IMR-90 (cell line): ENCODE measurements at places on chromosomes 5 and 9. TPM values are rescaled to one million over a fixed set of nuclear protein-coding genes. Genes with fewer than 3 reads are reported as not detected.

DNA sequence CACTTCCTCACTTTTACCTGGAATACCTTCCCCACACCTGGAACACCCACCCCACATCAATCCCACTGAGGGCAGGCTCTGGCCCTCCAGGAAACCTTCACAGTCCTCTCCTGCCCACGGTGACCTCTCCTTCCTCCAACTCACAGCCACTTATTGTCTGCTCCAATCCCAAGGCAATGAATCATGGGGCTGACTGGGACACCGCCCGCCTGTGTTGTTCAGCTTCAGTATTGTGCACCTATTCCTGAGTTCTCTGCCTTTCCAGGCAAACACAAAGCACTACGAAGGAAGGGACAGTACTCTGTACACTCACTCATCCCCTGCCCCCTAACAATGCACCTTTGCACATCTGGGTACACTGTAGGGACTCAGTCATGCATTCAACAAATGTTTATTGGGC, 7.3 kb downstream of the PCDH1 start:
- no peak for DNase-seq

DNA sequence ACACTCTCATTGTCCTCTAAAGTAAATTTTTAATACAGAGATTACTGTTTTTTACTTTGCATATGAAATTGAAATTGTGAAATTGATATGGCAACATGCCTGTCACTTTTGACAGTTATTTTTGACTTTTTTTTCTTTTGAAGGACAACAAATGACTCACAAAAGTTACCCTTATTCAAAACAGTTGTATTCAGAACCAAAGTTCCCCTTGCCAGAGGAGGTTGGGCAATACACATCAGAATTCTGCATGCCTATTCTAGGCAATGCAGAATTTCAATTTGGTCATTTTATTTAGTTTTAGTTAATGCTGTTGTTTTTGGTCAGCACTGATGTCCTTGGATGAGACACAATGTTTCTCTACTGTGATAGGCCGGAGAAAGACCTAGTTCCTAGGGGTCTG, 299.1 kb upstream of the PRR16 start:
- DNase-seq, result no peak

DNA sequence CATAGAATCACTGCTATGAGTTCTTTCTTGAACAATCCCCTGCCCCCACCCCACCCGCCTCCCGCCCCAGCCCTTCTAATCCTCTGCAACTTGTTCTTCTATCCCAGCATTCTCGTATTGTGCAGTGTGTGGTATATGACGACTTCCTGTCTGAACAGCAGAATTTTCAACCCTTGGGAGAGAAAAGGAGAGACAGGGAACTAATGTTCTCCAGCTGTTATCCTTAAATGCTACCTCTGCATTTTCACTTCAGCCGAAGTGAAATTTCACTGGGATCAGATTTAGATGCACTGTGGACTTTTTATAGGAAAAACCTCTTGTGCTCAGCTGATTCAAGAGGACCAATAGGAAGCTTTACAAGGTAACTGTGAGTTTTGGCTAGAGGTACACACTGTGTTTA, 2.2 kb downstream of the FBXL7 start:
- DNase-seq, result peak; percentile 63

DNA sequence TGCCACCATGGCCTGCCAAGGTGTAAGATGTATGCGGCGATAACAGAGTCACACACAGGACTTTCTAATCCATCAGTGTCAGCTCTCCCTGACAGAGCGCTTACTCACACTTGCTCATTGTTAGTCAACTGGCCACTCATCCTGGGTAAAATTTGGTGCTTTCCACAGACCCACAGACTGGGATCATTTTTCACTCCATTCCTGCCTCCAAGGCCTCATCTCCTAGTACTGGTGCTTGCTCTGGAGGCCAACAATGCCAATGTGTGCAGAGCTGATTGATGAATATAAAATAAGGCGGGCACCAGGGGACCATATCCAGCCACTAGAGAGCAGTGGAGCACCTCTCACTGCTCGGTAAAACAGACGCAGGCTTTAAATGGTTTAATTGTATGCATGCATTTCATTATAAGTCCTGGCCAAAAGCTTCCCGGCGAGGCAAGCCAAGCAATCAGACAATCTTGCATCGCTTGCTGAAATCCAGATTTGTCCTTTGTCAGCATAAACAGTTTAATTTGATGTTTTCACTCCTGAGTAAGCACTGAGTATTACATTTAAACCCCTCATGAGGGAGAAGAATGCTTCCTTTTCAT, 22.3 kb downstream of the PSMB7 start:
- peak; percentile 95 for DNase-seq

Gene IL4
- total RNA-seq, result not detected in 2 replicates
